Ecto neural progenitor cell (in vitro differentiated cells): ENCODE measurements at places on chromosomes 4 and X.
A peak's percentile ranks its signal among the peaks of the same experiment; 100 is the strongest.

- DNase-seq = no peak
Observed at GRCh38 chr4:7121174-7121573, 53.3 kb upstream of the GRPEL1 start.

DNA sequence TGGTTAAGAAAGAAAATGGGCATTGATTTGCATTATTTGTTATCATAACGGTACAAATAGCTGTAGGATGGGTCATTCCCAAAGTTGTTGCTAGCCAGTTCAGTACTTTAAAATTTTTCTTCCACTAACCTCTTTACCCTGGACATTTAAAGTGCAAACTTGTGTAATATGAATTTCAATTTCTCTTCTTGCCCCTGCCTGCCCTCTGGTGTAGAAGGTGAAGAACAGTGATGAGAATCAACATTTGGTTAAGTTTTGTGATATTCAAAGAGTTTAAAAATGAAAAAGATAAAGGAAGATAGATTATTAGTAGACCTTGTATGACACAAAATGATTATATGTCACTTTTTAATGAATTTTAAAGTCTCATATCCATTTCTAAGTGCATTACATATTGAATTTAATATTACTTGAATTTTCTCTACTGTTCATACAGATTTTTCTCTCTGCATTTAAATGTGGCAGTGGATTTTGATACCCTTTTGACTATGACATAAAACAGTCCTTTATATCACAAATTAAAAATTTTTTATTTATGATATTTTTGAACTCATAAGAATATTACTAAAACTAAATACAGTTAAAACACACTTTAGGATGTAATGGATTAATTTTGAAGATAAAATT, 337.7 kb downstream of the BMPR1B start:
- no peak for DNase-seq

DNA sequence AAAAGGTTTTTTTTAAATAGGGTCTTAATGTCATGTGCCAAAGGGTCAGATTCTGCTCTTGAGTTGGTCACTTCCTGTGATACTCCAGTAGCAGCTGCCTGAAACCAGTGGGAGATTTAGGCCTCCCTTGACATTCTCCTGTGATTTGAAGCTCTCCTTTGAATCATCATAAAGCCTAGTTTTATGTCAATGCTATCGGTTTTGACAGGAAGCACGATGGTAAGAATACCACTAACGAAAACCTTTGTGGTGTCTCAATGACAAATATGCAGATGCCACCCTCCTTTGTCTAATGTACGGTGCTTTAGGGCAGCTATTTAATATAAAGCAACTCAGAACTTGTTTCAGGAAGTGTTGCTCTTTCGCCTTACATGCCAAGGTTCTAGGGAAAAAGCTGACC, 44.2 kb downstream of the CCNI start:
- no peak for DNase-seq

- no peak for DNase-seq
Observed at GRCh38 chr4:109733728-109734127, 3.9 kb upstream of the PLA2G12A start.

DNA sequence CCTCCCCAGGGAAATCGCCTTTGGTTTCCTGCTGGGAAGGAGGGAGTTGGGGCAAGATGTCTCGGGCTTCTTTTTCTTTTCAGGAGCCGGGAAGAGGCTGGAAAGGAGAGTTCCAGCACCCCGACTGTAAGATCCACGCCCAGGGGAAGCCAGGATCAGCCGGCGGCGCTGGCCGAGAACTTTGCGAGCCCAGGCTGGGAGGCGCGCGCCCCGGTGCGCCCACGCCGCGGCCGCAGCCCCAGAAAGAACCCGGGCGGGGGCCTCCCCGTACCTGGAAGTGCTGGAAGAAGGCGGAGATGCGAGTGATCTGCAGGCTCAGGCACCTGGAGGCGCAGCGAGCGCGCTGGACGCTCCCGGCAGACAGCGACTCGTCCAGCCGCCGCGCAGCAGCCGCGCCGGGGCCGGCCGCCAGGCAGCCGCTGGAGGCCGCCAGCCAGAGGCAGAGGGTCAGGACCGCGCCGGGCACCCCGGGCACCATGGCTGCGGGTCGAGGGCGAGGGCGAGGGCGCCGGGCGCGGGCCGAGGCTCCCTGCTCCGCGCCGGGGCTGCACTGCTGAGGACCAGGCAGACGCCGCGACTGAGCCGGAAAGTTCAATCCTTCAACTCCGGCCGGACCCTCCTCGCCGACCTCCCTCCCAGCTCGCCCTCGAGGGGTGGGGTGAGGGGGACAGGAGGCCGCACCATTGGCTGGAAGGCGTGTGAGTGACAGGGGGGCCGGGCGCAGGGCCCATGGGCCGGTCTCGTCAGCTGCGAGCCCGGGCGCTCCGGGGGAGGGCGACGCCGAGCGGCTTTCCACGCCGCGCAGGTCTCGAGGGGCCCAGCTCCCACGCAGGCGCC, at the start of gene ANOS1:
Gene ANOS1, minus strand, starts transcription at position 579 of the 837 bp plus-strand sequence. Its CDS starts 101 bp downstream, at position 478.
- peak; percentile 84 for DNase-seq

DNA sequence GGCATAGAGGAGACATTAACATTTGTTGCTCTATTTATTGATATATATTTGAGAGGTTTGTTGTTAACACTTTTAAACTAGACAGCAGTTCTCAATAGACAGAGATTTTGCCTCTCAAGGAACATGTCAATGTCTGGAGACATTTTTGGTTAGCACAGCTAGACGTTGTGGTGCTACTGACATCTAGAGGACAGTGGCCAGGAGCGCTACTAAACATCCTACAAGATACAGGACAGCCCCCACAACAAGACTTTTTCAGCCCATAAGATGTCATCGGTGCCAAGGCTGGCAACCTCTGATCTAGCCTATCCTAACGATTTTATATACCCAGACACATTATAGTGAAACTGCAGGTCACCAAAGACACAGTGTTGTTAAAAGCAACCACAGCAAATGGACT, 18.4 kb upstream of the CTSO start:
- DNase-seq = no peak

DNA sequence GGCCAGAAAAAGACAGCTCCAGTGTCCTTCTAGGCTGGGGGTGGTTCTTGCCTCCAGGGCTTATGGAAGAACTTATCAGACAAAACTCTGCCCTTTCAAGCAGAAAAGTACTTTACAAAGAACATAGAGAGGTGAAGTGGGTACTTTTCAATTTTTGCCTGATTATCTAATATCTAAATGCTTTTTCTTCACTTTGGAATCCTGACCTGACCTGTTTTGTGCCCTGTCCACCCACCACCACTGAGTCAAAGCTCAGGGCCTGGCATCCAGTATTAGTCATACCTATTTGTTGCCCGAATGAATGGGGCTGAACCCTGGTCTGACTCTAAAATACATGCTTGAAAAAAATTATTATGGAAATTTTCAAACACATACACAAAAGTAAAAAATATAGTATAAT, 37.2 kb downstream of the RTL9 start:
- no peak for DNase-seq

DNA sequence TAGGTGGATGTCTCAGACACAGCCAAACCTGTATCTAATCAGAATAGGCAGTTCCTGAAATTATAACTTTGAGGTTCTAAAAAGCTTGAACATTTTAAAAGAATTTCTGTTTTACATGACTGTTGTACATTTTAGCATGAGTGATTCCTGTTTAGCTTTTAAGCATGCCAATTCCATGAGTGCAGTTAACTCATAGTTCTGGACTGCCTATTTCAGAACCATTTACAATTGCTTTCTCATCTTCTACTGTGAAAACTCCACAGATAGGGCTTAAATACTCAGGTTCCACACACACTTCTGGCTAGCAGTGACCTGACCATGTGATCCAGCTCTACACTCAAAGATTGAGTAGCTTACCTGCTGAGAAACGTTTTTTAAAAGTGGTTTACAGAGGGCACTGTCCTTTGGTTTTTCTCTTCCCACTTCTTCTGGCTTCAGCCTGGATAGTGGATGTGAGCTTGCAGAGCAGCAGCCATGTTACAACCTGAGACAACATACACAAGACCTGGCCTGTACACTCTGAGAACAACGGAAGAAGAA, 280.8 kb downstream of the ANKRD50 start:
- DNase-seq = no peak

DNA sequence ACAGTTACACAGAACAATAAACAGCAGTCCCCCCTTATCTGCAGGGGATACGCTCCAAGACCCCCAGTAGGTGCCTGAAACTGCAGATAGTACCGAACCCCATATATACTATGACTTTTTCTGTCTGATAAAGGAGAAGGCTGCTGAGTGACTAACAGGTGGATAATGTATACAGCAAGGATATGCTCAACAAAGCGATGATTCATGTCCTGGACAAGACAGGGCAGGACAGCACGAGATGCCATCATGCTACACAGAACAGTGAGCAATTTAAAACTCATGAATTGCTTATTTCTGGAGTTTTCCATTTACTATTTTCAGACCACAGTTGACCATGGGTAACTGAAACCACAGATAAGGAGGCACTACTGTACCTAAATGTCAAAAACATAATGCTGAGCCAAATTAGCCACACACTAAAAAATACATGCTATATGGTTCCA, 76.1 kb downstream of the MANBA start:
- no peak for DNase-seq

DNA sequence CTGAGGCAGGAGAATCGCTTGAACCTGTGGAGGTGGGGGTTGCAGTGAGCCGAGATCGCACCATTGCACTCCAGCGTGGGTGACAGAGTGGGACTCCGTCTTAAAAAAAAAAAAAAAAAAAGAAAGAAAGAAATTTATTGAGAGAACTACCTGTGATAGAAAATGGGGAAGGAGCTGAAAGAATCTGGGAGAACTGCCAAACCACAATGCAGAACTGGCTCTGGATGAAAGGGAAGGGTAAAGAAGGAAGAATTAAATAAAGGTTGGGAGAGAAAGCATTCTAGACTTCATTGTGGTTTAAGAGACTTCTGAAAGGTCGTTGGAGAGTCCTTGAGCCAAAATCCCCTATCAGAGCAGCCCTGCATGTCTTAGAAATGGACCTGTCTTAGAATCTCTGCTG, 567.9 kb upstream of the HTR2C start:
- no peak for DNase-seq

GRCh38 chr4:9859810-9860209, 78.4 kb downstream of the DRD5 start:
- DNase-seq = no peak

- no peak for DNase-seq
Observed at GRCh38 chrX:145502670-145503069, 255.4 kb downstream of the SPANXN1 start.

DNA sequence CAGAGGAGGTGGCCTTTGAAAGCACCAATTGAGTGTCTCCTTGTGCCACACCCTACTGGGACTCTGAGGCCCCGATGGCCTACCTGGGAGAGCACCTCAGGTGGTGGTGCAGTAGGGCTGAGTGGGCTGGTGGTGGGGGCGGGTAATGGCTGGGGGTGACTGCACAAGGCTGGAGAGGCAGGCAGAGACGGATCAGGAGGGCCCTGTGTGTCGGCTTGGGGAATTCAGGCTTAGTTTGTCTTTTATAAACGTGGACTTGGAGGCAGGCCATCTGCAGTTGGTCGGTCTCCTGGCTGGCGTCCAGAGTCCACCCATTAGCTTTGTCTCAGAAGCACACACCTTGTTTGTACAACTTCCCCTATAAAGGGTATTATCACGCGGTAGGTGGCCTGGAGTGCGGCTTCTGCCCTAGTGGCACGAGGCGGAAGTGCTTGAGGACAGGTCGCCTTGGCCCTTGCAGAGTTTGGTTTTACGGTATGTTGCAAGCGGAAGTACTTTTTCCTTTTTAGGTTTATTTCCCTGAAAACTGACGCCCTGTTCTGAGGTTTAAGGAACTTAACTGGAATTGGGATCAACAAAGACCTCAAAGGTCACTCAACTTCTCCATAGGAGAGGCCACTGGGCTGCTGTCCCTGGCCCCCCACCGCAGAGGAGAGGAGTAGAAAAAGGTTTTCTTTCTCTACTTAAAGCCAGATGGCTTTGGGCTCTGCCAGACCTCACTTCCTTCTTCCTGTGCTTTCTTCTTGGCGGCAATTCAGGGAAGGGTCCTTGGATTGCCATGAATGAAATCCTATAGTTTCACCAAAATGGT, 8.0 kb downstream of the TBC1D14 start:
- DNase-seq = no peak

GRCh38 chr4:106548446-106549044, 180.0 kb upstream of the GIMD1 start:
- no peak for DNase-seq

DNA sequence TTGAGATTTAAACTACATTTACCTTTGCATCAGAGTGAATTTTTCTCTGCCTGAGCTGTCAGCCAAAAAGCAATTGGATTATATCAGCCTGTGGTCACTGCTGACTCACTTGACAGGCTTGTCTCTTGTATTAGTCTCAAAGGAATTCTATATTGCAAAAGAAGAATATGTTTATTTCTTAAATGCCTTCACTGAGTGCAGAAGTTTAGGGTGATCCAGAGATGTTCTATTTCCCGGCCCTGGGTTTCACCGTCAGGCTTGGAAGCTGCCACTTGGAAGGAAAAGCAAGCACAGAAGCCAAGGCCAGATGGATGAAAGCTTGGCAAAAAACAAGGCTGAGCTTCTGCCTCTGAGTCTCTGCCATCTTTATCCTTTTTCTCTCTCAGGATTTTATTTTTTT, 80.9 kb downstream of the FAM114A1 start:
- DNase-seq = no peak

- no peak for DNase-seq
Observed at GRCh38 chr4:151948351-151949016, 187.7 kb upstream of the GATB start.

GRCh38 chrX:147550217-147550616, 361.5 kb upstream of the FMR1 start:
- DNase-seq = no peak

GRCh38 chr4:53234111-53234510, 131.8 kb downstream of the SCFD2 start:
- DNase-seq = no peak

- no peak for DNase-seq
Observed at GRCh38 chrX:133958997-133959688, 26.3 kb downstream of the GPC3 start.

GRCh38 chr4:40536032-40536431, 93.6 kb downstream of the RBM47 start:
- DNase-seq = no peak

DNA sequence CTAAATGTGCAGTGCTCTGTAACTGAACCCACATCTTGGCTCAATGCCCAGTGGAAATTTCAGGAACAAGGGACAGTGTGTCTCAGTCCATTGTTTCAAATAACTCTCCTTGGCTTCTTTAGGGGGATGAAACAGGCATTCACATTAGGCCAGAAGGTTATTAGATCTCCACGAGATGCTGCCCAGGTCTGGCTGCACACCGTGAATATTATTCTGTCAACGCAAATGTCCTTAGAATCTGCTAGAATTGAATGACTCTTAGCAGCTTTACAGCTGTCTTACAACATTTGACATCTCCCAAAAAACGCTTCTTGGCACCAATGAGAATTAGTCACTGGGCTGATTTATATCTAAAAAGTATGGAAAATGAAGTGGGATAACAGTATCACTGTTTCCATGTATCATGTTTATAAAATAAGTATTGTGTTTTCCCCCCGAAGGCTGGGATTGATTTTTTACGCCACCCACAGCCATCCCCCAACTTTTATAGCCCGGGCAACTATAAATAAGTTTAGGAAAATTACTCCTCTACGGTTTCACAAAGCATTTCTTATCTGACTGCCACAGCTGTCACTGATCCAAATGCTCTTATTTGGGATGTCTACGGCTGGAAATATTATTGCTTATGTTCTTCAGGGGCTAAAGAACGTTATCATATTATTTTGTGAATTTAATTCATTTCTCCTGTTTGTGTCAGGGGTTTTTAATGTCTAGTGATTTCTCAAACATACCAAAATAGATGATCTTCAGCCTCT, 559.7 kb upstream of the FAT1 start:
- no peak for DNase-seq
